ENCODE measurements at places on chromosomes 2 and 18.

GRCh38 chr18:60978338-60978737 is 354.9 kb upstream of the CDH20 start:
- no peak for DNase-seq

- DNase-seq: no peak
Measured at GRCh38 chr2:68039317-68039716, 23.5 kb downstream of the C1D start.

- DNase-seq: no peak
Measured at GRCh38 chr2:165056564-165056963, 101.2 kb upstream of the SLC38A11 start.

DNA sequence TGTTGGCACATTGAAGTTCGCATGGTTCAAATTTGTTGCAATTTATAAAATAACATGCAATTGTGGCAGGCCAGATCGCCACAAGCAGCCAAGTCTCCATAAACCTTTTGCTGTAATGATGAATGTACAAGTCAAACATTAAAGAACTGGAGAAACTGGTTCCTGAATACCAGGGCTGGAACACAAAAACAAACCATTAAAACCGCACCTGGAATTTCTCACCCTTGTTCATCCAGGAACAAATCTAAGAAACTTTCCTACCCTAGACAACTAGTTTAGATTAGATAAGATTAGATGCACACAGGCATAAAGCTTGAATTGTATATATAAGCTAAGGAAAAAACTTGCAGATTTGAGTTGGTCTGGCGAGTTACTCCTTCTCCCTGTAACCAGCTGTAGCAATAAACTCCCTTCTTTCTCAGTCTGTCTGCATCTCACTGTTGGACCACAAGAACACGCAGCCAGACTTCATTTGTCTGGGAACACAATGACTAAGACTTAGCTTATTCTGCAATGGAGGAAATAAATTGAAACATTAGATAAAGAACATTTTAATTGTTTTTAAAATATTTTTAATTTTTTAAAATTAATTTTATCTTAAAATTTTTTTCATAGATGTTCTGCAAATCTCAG is 1835.5 kb upstream of the LRRTM1 start:
- DNase-seq: no peak

DNA sequence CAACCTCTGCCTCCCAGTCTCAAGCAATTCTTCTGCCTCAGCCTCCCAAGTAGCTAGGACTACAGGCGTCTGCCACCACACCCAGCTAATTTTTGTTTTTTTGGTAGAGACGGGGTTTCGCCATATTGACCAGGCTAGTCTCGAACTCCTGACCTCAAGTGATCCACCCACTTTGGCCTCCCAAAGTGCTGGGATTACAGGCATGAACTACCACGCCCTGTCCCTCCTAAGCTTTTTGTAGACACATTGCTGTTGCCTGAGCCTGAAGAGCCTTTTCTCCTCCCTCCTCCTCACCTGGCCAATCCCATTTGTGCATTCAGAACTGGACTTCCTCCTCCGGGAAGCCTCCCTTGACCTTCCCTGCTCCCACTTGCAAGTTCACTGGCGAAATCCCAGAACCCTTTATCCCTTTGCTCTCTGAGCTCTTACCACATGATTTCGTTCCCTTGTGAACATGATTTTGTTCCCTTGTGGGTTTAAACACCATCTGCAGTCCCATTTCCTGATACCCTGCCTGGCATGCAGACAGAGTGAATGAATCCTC is 2.6 kb downstream of the C2orf72 start:
- DNase-seq: no peak

GRCh38 chr2:240752209-240752608 is 60.5 kb downstream of the AQP12A start:
- no peak for DNase-seq

DNA sequence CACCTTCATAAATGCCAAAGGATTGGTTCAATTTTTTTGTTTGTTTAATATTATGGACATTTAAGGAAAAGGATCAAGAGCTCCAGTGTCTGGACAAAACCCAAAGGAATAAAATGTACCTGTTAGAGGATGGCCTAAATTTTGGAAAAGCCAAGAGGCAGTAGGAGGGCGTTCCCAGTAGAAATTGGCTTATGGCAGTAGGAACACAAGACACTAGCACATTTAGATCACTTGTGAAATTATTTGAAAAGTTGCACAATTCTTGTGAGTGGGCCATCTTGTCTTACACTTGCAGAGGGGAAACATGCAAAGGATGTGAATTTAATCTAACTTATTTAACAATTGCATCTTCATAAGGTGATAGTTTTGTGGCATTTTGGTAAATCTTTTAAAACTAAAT is 3.2 kb downstream of the BZW1 start:
- DNase-seq: no peak

DNA sequence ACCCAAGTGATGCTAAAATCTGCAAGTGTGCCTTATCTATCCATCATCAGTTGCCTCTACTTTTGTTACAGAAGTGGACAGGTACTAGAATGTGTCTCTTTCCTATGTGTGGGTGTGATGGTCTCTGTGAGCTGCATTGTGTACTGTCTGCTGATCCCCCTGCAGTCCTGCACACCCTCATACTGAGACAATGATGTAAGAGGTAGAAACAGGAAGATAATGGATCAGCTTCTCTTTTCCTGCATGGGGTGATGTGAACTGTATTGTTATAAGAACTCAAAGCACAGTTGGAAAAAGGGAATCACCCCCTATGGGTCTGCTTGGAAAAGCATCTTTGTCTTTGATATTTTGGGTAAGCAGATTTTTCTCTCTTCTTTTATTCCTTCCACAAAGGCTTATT is 537.6 kb upstream of the CDH2 start:
- no peak for DNase-seq

DNA sequence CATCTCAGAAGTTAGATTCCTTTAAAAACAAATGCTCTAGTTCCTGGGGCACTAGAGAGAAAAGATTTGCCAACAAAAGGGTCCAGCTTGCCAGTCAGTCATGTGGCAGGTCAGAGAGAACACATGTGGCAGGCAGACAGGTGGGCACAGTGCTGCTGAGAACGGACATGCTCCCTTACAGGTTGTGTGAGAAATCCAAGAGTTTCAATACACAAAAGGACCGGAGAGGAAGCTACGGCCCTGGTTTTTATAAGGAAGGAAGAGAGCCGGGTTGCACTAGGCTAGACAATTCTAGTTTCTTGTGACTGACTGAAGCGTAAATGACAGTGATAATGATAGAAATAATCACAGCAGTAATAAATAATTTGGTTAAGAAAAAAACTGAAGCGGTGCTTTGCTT is 18.3 kb downstream of the CDC42EP3 start:
- DNase-seq: no peak
